ENCODE measurements at places on chromosomes 16 and 17.

- peak; percentile 50 for DNase-seq
These were observed 5.9 kb downstream of the KDM6B start for GRCh38 chr17:7839876-7840261.

DNA sequence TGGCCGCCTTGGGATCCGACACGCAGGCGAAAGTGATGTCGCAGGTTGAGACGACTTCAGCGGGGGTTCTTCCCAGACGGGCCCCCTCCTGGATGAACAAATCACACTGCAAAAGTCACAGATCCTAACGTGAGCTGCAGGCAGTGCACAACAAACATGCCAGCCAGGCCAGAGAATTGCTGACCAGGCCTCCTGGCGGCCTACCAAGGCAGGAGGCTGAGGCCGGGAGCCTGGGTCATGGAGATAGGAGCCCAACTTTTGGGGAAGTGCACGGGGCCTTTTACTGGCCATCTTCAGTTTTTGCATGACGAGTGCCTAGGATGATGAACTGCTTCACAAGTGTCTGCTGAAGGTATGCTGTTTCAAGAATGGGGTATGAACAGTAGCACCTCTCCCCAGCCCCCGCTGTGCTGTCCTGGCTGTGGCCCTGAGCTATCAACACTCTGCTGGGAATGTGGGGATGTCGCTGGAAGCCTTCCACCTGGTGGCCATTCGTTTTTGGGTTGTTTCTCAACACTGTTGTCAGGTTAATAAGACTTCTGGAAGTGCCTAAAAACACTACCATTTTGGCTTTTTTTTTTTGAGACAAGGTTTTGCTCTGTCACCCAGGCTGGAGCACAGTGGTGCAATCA, 12.2 kb upstream of the ROGDI start:
- no peak for DNase-seq

- no peak for DNase-seq
These were observed 30.9 kb downstream of the WSB1 start for GRCh38 chr17:27324771-27325339.

GRCh38 chr17:54666559-54666958, 234.1 kb upstream of the TOM1L1 start:
- DNase-seq: no peak

- DNase-seq: peak; percentile 98
These were observed at the start of the genes RECQL5 and SAP30BP for GRCh38 chr17:75666959-75667790. RECQL5 (minus strand) TSS chr17:75667154; CDS start chr17:75666557, 597 bp downstream. SAP30BP (plus strand) TSS chr17:75667338; CDS start chr17:75667373, 35 bp downstream.

- DNase-seq: no peak
These were observed 41.8 kb downstream of the GAS7 start for GRCh38 chr17:10156599-10156947.

- no peak for DNase-seq
These were observed 745.2 kb downstream of the WWOX start for GRCh38 chr16:78844682-78845081.

- DNase-seq: no peak
These were observed 43.3 kb upstream of the GINS3 start for GRCh38 chr16:58348986-58349385.

- DNase-seq: no peak
These were observed 4.1 kb upstream of the SNTB2 start for GRCh38 chr16:69182730-69183416.

GRCh38 chr16:927931-928330, 42.9 kb downstream of the LMF1 start:
- DNase-seq: no peak

GRCh38 chr17:66383333-66383732, 80.9 kb downstream of the PRKCA start:
- no peak for DNase-seq

GRCh38 chr16:87101903-87102302, 215.3 kb downstream of the C16orf95 start:
- DNase-seq: no peak

- no peak for DNase-seq
These were observed 8.2 kb upstream of the C16orf74 start for GRCh38 chr16:85759136-85759535.

DNA sequence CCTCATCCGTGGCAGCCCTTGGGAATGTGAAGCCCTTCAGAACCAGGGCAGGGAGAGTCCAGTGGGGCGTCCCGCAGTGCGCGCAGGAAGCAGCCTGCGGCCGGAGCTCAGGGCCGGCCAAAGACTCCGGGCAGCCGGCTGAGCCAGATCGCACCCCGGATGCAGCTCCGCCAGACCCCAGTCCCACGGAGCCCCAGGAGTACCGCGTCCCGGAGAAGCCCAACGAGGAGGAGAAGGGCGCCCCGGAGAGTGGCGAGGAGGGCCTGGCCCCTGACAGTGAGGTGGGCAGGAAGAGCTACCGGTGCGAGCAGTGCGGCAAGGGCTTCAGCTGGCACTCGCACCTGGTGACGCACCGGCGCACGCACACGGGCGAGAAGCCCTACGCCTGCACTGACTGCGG, 6.9 kb downstream of the ZNF205 start:
- no peak for DNase-seq

DNA sequence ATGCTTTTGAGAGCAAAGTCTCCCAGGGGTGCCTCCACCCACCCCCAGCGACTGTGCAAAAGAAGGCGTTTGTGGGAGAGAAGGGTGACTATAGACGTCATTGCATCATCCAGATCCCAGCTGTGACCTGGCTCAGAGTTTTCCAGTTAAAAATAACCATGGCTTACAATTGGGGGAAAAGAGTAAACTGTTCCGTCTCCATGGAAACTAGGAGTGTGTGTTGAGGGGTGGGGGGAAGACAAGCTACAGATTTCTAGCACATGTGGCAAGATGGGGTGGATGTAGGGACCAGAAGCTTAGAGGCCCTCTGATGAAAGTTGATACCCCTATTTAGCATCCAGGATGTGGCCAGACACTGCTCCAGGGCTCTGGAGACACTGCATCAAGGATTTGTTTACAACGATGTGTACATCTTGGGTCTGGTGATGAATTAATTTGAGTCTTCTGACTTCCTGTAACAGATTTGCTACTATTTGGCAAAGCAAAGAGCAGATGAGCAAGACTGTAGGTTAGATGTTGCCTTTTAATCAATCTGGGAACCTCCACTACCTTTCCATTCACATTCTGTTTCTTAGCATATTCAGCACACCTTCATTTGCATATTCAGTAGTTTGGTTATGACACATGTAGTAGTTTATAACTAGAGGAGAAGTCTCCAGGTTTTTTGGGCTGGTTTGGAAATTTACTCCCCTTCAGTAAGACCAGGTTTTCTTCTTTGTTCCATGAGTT, 6.2 kb upstream of the DUSP14 start:
- no peak for DNase-seq

GRCh38 chr17:50634915-50635731, 442 bp downstream of the ABCC3 start:
- DNase-seq: no peak

DNA sequence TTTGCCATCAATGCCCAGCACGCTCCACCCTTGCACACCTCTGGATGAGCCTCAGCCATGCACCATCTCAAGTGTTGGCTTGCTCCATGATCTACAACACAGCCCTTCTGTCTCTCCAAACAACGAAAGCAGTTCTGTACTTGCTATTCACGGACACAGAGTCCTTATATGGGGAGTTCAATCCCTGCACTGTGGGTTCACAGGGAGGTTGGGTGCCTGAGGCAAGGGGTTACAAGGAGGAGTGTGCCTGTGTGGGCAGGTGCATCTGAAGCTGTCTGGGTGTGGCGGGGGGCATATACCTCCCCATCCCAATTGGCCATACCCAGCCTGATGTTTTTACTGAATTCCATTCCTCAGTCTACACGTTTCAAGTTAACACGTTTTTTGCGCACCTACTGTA, 5.6 kb downstream of the RUNDC3A start:
- no peak for DNase-seq

DNA sequence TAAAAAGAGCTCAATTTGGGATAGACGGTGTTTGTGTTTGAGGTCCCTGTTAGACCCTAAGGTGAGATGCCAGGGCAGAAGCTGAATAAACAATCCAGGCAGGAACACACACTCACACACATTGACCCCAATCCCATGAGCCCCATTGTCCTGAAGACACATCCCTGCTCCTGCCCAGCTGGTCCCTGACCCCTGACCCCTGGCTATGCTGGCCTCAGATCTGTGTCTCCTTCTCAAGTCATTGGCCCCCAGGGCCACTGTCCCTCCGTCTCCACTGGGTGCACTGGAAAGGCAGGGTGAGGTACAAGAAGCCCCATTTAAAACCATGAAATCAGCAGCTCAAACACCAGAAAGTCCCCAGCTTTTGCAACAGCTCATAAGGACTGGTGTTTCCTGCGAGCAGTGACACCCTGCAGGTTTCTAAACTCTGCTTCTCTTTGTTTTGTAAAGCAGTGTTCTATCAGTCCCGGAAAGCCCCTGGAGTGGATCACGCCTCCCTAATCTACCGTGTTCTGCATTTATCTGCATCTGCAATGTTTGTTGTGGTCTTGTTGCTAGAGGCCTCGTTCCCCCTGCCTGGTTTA, 18.0 kb upstream of the ASGR2 start:
- DNase-seq: peak; percentile 50

Data from activated CD4-positive, alpha-beta T cell treated with anti-CD3 and anti-CD28 coated beads for 48 hours (primary cell).